Stimulated activated CD4-positive, alpha-beta T cell treated with anti-CD3 and anti-CD28 coated beads, Interleukin-12 subunit alpha, Interleukin-12 subunit beta, amount 100 ng/mL, for 4 hours (primary cell): ENCODE measurements at places on chromosomes 3 and 15.

DNA sequence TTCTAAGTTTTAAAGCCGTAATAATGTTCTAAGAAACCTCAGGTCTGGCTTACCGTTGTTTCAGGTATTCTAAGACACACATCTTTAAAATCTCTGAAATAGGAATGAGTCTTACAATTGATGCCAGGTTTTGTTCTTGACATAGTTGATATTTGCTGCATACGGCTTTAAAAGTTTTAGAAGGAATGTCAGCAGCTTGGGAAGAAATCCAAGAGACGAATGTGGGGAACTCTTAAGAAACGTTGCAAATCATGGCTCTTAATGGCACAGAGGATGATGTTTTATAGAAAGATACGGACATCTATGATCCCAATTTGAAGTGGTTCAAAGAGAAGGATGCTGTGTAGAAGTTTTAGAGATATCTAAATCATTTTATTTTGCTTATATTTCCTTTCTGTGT is 11.5 kb downstream of the NUDT16 start:
- no peak for DNase-seq

DNA sequence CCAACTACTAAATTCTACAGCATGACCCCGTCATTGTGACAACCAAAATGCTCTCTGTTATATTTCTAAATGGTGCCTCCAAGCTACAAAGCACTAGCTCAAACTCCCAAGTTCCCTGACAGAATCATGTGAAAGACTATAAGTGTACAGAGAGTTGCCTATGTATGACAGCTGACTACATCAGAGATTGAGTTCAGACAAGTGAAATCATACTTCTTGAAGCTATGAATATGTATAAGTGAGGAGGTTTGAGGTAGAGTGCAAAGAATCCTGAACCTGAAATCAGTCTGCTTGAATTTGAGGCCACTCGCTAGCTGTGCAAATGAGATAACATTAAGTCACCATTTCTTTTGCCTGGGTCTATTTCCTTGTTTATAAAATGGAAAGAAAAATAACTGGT is 63.9 kb upstream of the TP63 start:
- no peak for DNase-seq

GRCh38 chr3:107323723-107324122 is 53.5 kb upstream of the CCDC54 start:
- DNase-seq: no peak

GRCh38 chr15:70605606-70606410 is 157.6 kb downstream of the UACA start:
- DNase-seq: no peak

GRCh38 chr3:169750665-169751064 is 14.2 kb downstream of the TERC start:
- DNase-seq: no peak

- DNase-seq: no peak
These were observed 262.4 kb downstream of the CPNE4 start for GRCh38 chr3:131772269-131773026.

GRCh38 chr3:48422681-48423080 is 7.2 kb downstream of the PLXNB1 start:
- no peak for DNase-seq

GRCh38 chr15:44541282-44541958 is 4.5 kb downstream of the EIF3J start:
- DNase-seq: no peak

DNA sequence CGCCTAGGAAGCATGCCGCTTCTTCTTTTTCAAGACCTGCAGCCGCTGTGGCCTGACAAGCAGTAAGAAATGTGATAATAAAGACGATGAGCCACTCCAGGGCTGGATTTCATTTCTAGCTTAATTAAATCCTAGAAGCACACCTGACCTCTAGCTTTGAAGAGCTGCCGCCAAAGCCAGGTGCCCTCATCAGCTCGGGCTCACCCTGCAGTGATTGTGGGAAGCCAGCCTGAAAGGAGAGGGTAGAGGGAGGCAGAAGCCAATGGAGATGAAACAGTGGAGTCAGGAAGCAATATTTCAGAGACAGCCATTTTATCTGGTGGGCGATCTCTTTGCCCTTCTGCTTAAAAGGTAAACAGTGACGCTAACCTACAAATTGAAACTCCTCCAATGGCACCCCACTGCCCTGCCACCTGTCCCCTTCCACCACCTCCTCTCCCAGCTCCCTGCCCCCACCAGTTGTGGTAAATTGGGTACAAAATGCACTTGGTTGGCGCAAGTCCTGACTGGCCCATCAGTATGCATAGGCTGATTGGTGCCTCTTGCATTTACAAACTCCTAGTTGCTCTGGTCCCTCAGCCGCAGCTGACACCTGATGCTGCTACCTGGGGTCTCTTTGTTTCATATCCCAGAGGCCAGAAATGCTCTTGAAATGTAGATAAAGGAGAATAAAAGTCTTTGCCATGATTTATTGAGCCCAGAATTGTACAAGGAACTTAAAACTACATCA is 385.3 kb downstream of the PDCD6IP start:
- no peak for DNase-seq

- no peak for DNase-seq
These were observed 38.9 kb downstream of the IL17RD start for GRCh38 chr3:57126244-57126643.

DNA sequence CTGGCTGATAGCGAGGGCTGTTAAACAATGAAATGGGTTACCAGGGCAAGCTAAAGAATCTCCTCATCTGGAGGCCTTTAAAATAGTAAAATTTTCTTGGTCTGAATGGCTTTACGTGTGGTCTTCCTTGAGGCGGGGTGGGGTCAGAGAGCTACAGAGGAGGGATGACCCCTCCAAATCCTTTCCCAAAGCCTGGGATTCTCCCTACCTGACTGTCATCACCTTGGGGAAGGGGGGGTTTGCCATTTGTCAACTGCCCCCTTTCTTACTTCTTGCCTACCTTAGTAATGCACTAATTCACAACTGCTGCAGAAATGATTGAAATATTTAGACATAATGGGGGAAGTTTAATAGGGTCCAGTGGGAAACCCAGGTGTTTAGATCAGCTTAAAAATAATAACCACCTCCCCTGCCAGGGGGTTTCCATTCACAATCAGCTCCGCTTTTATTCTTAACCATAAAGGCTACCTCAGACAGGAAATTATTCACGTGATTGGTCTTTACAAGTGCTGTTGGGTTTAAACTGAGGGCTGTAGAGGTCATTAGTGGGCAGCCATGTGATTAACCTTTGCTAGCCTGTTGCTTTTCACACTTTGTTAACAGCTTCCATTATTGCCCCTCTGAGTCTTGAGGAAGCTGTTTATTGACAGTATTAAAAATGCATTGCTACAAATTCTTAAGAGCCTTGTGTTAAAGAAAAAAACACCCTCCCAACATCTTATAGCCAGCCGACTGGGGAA is 276.5 kb upstream of the ATP11B start:
- DNase-seq: no peak

GRCh38 chr15:61057376-61057775 is 171.7 kb downstream of the RORA start:
- no peak for DNase-seq

GRCh38 chr3:48492461-48493202 is 11.3 kb downstream of the SHISA5 start:
- no peak for DNase-seq

- no peak for DNase-seq
These were observed 95.9 kb downstream of the FEZF2 start for GRCh38 chr3:62277450-62277849.

DNA sequence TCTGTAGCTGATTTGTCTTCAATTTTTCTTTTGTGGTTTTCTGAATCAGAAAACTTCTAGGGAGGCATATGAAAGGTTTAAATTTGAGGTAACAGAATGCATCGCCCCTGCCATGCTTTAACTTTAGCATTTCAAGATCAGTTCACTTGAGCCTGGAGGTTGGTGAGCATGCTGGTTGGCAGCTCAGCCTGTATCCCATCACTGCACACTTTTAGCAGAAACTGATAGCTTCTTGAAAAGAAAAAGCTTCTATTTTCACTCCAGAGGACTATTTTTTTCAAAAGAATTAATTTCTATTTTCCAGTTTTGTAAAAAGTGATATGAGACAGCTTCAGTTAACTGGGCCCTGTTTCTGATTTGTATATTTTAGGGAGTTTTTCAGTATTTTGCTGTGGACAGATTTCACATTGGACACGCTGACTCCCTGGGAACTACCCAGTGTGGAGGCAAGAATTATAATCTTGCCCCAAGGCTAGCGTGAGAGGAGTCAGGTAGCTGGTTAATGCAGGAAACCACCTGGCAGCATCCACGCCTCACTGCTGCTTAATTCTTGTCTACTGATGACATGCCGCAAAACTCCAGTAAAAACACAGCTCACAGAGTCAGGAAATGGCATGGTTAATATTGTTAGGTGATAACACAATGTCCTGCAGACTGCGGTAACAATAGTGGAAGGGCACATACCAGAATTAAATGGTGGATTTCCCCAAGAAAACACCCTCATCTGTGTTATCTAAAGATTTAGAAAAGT is 71.4 kb downstream of the DUT start:
- DNase-seq: no peak

DNA sequence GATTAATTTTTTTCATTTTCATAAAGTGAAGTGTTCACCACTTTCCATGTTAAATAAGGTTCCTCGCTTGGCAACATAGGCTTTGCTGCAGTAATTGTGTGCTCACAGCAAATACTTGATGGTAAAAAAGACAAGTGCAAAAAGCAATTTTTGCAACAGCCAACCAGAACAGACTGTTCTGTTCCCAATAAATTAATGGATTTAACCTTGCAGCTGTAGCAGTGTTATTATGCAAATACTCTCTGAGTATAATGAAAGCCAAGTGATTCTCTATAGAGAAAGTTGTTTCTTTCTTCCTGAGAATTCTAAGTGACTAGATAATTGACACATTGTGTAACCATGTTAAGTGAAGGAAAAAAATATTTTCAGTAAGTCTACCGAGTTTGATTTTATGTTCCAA is 183.7 kb upstream of the NAALADL2 start:
- no peak for DNase-seq

- DNase-seq: no peak
These were observed 71.7 kb downstream of the TNIK start for GRCh38 chr3:171388527-171388926.

GRCh38 chr3:134911586-134912548 is 116.8 kb downstream of the EPHB1 start:
- DNase-seq: no peak

- DNase-seq: no peak
These were observed 491.7 kb upstream of the RASGRP1 start for GRCh38 chr15:39056357-39056756.

GRCh38 chr3:176919836-176920765 is 277.2 kb downstream of the TBL1XR1 start:
- DNase-seq: no peak

DNA sequence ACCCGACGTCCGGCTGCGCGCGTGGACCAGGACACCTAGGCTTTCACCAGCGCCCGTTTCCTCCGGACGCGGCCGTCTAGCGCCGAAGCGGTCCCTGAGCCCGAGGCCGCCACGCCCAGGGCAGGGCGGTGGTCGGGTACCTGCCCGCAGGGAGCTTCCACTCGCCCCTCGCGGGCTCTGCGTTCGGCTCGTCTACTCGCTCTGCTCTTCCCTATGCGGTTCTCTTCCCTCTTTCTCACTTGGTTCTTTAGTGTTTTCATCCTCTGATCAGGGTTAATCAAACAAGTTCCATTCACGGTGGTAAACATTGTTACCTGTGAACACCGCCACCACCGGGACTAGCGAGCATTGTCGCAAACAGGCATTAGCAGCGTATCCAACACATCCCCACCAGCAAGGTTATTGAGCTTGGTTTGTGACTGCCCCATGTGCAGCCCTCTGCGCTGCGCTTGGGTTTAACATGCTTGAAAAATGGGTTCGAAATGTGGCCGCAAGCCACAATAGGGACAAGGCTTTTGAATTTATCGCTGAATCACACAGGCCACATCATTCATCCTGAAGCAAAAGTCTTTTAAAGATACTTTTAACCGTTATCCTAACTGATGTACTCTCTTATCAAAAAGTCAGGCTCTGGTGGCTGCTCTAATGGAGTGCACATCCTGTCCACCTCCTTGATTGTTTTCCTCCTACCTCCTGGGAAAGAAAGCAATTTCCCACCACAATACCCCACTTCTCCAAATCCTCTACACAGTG is 843 bp upstream of the CD47 start:
- DNase-seq: peak; percentile 37

DNA sequence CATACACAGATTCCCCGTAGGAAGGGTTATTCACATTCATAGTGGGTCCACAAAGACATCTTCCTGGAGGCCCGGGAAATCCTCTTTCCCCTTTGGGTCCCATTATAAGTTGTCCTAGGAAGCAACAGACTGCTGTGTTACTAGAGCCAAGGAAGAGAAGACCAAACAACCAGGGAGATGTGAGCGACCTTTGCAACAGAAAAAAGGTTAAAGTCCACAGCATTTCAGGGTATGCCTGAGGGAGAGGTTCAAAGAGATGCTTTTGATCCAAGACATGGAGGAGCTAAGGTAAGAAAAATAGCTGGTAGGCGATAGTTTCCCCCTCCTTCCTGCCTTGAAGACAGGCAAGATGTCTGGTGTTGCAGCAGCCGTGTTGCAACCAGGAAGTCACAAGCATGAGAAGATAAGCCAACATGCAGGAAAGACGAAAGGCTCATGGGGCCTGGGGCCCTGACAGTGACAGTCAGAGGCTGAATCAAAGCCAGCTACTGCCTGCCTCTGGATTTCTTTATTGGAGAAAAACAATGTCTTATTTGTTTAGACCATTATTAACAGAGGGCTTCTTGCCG is 30.9 kb downstream of the EAF1 start:
- no peak for DNase-seq

DNA sequence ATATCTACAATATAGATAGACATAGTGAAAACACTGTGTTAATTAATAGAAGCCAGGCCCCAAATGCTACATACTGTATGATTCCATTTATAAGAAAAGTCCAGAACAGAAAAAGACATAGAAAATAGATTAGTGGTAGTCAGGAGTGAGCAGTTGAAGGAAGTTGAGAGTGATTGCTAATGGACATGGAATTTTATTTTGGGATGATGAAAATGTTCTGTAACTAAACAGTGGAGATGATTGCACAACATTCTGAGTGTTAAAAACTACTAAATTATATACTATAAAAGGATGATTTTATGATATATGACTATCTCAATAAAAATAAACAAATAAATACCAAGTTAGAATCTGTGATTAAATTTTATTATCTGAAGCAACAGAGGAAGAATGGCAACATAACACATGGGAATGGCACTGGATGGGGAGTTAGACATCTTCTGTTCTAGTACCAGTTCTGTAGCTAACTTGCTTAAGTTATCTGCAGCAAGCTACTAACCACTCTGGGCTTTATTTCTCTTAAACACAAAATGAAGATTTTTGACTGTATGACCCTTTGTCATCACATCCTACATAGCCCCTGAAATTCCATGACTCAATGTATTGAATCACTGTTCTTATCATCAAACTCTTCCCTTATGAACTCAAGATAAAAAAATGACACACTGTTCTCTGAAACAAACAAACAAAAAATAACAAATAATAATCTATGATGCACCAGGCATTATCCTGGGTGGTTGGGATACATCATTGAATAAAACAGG is 612.7 kb downstream of the TBL1XR1 start:
- DNase-seq: no peak

DNA sequence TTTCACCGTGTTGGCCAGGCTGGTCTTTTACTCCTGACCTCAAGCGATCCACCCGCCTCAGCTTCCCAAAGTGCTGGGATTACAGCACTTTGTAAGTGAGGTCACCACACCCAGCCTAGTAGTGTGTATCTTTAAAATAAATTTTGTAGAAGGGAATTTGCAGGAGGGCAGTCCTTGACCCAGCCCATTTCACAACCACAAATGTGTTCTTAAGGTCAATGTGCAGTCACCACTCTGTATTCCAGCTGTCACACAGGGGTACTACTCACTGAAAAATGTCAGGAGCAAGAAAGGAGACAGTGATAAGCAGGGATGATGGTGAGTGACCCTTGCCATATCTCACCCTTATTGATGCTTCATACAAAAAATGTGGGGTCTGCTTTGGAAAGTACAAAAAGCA is 98.5 kb downstream of the FRMD5 start:
- no peak for DNase-seq
